ENCODE measurements at places on chromosomes 1 and 21. TPM values are rescaled to one million over a fixed set of nuclear protein-coding genes. Genes with fewer than 3 reads are reported as not detected.

Gene CFAP141
- polyA plus RNA-seq: not detected

Gene IGSF21
- polyA plus RNA-seq: 0.13 TPM

Gene FOXJ3
- 8.8 TPM for polyA plus RNA-seq

Gene GBP7
- not detected for polyA plus RNA-seq

Gene TMPRSS2
- polyA plus RNA-seq: 66.6 TPM

Gene CYP4X1
- 12.0 TPM for polyA plus RNA-seq

Gene CELA3B
- polyA plus RNA-seq: 0.18 TPM

Gene SMIM1
- polyA plus RNA-seq: 1.9 TPM

Gene ECE1
- polyA plus RNA-seq: 12.4 TPM

All from esophagus (tissue), 2 donors.